ENCODE measurements at places on chromosomes 6 and 20.

GRCh38 chr6:14451594-14452374 is 334.2 kb downstream of the CD83 start:
- no peak for DNase-seq

- no peak for DNase-seq
Observed at GRCh38 chr6:123640567-123641187, 3.9 kb upstream of the TRDN start.

DNA sequence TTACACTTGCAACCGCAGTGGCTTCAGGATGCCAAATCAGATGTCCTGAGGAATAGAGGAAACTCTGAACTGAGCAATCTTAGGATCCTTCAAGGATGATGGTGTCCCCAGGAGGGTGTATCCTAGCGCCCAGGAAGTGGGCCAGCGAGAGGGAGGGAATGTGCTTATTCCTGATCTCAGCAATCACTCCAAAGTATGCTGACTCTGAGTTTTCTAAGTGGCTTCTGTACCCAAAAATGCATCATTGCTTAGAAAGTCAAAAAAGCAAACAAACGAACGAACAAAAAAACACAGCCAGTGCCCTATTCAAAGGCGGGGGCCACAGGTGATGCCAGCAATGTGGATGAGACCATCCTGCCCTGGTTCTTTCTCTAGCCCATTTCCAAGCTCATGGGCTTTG is 230.6 kb downstream of the NRN1 start:
- DNase-seq, result no peak

DNA sequence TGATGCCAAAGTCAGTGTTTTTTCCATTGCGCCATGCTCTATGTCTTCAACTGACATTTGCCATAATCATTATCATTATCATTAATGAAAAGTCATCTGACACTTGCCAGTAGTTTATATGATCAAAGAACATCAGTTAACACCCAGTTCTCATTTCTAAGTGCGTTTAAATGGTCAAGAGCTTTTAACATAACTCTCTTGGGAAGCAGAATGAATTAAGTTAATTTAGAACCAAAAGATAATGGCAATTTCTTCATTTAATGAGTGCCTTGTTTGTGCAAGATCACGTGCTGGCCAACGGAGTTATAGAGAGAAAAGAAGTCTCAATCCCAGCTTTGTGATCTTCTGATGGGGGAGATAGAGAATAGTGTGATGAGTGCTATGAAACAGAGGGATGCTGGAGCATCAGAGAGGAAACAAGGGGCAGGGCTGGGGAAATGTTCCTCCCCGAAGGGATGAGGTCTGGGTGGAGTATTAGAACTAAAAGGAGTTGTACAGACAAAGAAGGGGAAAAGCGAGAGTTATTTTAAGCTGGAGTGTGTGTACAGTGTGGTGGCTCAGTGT is 20.3 kb downstream of the ANKS1A start:
- no peak for DNase-seq

DNA sequence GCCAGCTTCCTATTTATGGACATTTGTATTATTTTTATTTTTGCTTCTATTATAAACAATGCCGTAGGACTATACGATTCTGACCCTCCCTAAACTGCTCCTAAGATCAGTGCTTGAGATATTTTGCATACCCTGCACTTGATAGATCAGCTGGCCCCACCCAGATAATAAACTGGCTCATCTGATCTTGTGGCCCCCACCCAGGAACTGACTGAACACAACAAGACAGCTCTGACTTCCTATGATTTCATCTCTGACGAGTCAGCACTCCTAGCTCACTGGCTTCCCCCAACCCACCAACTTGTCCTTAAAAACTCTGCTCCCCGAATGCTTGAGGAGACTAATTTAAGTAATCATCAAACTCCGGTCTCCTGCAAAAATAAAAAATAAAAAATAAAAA is 34.9 kb upstream of the TFAP2A start:
- no peak for DNase-seq

GRCh38 chr6:17621003-17621402 is 20.9 kb downstream of the FAM8A1 start:
- no peak for DNase-seq

DNA sequence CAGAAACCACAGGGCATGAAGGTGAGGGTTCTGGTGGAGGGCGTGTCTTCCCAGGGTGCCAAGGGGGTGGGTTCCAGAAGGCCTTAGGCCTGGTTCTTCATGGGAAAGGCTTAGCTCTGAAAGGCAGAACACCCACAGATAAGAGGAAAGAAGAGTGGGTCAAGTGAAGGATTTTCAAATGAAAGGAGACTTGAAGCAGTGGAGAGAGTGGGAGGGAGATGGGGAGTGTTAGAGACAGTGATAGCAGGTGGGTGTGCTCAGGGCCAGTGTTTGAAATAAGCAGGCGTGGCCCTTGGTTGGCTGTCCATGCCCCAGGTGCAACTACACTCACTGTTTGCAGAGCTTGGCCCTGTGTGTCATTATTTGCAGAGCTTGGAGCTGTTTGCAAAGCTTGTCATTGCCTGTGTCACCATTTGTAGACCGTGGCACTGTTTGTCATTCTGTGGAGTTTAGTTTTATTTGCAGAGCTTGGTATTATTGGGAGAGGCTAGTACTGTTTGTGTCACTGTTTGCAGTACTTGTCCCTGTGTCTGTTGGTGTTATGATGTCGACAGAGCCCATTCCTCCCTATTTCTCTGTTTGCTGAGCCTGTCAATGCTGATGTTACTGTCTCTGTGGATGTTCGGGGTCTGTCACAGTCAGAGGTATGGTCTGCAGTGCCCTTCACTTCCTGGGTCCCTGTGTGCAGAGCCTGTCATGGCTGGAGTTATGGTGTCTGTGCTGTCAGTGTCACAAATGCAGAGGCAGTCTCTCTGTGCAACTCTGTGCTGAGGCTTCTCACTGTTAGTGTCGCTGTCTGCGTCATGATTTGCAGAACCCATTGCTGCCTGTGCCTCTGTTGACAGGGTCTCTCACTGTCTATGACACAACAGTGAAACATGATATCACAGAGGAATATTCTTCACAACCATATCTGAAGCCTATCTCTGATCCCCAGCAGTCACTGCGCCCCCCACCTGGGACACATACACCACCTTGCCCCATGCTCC is 127.7 kb upstream of the LRFN2 start:
- DNase-seq, result no peak

DNA sequence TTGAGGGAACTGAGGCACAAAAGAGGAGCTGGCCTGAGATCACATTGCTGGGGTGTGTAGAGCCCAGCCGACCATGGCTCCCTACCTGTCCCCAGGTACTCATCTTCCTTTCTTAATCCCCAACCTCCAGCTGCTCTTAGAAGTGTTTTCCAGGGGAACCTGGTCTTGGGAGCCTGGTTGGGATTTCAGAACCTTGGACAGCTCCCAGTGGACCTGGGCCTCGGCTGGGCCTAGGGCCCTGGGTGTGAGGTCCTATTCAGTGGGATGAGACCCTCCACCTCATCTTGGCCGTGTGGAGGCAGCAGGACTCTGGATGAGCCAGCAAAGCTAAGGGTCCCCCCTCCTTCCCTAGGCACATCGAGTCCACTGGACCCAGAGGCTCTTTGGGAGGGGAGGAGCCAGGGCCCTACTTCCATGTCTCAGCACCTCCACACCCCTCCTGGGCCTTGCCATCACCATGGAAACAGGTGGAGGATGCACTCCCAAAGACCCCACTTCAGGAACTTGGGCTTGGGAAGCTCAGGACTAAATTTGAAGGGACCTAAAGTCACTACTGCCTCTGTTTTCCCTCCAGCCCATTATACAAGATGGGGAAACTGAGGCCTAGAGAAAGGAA is 38.5 kb downstream of the DLGAP4 start:
- DNase-seq, result no peak

- no peak for DNase-seq
Observed at GRCh38 chr6:139967497-139967896, 593.0 kb upstream of the CITED2 start.

DNA sequence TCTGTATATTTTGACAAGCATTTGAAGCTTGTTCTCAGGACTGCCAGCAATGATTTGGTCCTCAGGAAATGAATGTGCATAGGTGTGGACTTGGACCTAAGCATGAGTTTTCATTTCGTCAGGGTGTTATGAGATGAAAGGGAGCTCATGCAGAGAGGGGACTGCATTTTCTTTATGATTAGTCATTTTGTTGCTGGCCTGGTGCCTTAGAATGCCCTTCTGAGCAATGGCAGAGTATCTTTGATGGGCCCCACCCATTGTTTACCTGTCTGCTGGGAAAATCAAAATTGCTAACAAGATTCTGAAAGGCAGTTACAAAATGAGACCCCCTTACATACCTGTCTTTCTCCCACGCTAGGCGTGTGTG is 51.5 kb upstream of the MTHFD1L start:
- DNase-seq, result no peak

Measured in CD4-positive, alpha-beta T cell treated with Interleukin-4 for 4 hours (primary cell).